ENCODE measurements at places on chromosomes 7 and 10.

GRCh38 chr10:1287971-1288401, 231.8 kb downstream of the WDR37 start:
- DNase-seq = no peak

- DNase-seq = no peak
Observed at GRCh38 chr7:16944936-16945335, 63.2 kb upstream of the AGR3 start.

GRCh38 chr10:71788954-71789353, 15.6 kb upstream of the VSIR start:
- no peak for DNase-seq

DNA sequence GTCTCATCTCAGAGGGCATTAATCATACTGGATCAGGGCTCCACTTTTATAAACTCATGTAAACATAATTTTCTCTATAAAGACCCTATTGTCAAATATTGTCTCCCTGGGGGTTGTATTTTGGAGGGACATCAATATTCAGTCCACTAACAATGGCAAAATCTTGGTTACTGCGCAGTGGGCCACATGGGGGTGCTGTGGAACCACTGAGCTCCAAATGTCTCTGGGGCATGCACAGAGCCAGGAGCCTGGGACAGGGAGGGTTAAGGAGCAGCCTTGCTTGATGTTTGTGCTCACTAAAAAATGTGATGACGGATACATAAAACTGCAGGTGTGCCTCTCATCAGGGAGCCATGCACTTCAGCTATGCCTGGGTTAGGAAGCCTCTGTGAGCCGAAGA, 62.1 kb upstream of the PRSS58 start:
- DNase-seq = no peak

GRCh38 chr7:50330254-50330653, 25.7 kb downstream of the IKZF1 start:
- DNase-seq = no peak

DNA sequence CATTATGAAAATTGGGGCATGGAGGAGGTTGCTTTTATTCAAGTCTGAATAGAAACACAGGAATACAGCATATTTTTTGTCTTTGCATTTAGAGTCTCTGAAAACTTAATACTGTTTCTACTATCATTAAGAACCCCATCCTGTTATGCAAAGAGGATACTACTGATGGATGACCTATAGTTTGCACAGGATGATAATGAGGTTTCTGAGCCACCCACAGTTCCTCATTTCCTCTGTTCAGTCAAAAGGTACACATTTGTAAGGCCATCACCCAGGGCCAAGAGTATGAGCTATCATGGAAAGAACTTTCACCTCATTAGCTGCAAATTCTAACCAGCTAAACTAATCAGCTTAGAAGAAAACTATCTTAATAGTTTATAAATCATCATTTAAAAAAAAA, 213.0 kb upstream of the CHRM2 start:
- DNase-seq = no peak

DNA sequence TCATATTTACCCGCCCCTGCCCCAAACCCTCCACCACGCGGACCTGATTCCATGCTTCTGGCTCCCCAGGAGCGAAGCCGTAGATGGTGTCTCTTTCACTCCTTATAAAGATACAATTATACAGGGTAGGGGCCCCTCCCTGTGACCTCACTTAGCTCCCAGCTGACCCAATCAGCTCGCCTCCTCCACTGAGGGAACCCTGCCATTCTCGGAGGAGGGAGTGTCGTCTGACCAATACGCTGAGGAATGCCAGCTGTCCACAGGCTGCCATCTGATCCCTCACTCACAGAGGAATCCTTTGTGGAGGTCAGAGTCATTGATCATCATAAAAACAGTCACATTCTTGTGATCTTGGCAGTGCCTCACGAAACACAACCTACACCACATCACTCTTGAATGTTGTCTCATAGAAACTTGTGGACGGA, 67.5 kb upstream of the INSIG1 start:
- DNase-seq = no peak

GRCh38 chr10:70255329-70256299, 22.4 kb upstream of the PPA1 start:
- DNase-seq = no peak

DNA sequence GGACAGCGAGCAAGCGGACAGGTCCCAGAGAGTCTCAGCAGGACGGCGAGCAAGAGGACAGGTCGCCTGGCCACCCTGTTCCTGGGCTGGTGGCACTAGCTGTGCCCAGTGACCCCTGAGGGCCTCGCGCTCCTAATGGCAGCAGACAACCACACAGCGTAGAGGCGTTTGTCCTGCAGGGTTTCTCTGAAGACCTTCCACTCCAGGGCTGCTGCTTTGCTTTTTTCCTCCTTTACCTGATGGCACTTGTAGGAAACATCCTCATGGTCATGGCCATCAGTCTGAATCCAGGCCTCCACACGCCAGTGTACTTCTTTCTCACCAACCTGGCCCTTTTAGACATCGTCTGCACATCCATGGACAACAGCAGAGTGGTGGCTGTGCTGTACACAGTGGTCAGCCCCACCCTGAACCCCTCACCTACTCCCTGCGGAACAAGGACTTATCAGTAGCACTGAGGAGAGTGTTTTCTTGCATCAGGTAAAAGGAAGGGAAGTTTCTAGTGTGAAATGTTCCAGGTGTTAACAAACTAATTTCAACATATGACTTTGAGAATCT, 27.4 kb downstream of the SCART1 start:
- no peak for DNase-seq

DNA sequence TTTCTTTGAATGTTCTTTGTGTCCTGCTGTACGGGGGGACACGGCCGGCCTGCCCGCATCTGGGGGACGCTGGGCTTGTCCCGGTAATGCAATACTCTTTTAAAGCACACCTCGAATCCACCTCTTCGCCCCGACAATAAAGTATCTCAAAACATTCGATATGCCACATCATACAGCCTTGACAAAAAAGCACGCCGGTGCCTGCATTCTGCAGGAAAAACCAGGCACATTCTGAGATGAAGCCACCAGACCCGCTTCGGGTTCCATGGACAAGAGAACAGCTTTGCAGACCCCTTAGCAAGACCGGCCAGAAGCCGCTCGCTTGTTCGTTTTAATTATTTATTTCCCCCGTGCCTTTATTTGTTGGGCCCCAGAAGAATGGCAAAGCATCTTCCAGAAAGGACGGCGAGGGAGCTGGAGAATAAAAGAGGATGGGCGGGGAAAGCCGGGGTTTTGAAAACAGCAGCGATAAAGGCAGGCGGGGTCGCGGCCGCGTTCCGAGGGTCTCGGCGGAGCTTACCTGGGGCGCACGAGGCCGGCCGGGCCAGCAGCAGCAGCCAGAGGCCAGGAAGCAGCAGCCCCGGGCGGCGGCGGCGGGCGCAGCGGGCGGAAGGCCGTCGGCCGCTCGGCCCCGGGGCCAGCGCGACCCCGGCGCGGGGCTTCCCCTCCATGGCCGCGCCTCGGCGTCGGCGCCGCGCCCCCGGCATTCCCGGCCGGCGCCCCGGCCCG, 462 bp downstream of the KIAA1549 start:
- DNase-seq = no peak

DNA sequence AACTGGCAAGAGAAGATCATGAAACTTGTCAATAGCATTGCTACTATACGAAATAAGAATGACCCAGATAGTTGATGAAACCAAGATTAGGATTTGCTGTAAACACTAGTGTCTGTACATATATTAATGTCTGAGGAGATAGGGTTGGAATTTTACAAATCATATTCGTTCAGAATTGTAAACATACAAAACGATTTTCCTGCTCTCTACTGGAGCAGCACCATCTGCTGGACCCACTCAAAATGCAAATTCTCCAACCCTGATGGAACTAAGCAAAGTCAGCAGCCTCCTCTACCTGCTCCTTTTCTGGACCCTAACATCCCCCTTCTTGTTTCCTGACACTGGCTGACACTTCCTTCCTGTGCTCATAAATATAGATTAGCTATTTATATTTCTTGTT, 29.4 kb upstream of the SGMS1 start:
- no peak for DNase-seq

- no peak for DNase-seq
Observed at GRCh38 chr7:129530795-129531391, 28.6 kb downstream of the SMKR1 start.

GRCh38 chr10:99365736-99366135, 36.6 kb downstream of the CNNM1 start:
- no peak for DNase-seq

- no peak for DNase-seq
Observed at GRCh38 chr7:113338071-113338696, 219.8 kb upstream of the SMIM30 start.

GRCh38 chr7:25180946-25181345, 47.3 kb downstream of the NPVF start:
- DNase-seq = no peak

All from NCI-H524 treated with DMSO at 0.1 percent for 48 hours (cell line).